ENCODE measurements at places on chromosomes 7 and 10.

DNA sequence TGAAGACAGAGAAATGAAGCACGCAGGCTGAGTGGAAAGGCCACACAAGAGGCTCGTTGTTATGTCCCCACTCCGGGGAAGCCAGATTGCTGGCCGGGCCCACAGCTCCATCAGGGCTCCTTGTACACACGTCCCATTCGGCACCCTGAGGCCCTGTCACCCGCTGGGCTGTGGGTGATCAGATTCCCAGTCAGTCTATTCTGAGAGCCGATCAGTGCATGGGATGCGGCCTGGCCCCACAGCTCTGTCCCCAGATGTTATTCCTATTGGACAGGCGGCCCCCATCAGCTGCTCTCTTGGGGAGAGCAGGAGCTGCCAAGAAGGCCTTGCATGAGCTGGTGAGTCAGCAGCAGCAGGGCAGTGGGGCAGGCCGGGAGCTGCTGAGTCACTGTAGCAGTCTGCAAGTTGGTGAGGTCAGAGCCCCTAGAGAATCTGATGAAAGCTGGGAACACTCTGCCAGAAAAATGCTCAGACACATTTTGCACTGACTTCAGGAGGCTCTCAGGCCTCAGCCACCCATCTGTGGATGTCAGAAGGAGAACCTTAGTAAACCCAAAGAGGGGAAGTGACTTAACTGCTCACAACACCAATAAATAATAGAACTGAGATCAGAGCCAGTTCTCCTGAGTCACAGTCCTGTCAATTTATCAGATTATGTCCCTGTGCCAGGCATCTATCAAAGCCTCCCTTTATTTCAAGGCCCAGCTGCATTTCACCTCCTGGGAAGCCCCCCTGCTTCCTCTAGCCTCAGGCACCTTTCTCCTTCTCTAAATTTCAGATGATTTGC is 9.4 kb upstream of the PSAP start:
- peak; percentile 79 for DNase-seq

GRCh38 chr10:78856421-78856820 is 212.3 kb upstream of the ZMIZ1 start:
- DNase-seq, result no peak

DNA sequence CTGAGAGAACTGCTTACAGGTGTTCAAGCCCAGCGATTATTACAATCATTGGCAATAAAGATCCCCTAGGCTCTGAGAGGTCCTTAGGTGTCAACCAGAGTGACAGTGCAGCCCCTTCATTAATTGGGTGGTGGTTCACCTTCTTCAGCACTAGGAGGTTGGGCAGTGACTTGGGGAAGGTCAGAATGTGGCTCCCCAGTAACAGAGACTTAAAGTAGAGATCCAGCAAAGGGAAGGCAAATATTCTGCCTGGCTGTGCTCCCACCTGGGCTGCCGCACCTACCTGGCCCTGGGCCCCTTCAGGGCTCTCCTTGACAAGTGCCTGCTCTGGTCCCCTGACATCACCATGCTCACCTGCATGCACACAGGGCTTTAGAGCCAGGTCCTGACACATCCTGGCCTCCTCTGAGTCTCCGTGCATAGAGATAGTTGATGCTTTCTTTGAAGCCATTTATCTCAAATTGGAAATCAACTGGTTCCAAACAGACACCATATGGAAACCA is 1.9 kb downstream of the CLRN3 start:
- DNase-seq, result no peak

- no peak for DNase-seq
These were observed 97.2 kb upstream of the LAMB4 start for GRCh38 chr7:108227366-108227765.

DNA sequence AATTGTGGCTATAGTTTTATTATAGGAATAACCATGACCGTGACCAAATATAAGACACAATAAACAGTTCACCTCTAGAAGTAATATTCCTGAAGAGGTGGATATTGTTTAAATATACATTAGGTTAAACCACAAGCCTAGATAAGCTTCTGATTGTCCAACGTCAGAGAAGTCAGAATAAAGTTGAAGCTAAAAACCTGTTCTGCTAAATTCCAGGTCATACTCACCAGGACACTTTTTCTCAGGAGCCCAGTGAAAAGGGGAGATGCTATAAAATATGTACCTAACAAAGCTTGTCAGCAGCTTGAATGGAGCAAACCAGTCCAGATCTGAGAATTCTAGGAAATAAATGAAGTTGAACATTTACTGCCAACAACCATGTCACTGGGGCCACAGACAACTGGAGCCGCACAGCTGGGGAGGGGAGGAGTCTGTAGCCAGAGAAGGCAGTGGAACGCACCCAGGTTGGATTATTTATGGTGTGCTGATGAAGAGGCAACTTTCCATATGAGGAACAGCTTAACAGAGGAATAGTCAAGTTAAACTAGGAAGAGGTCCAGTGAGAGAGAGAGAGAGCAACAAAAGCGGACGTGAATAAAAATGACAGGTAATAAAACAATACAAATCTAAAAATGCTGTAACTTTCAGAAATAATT is 191.1 kb downstream of the ZNF438 start:
- DNase-seq, result no peak

- no peak for DNase-seq
These were observed 50.7 kb downstream of the PPP1R3C start for GRCh38 chr10:91582153-91582554.

DNA sequence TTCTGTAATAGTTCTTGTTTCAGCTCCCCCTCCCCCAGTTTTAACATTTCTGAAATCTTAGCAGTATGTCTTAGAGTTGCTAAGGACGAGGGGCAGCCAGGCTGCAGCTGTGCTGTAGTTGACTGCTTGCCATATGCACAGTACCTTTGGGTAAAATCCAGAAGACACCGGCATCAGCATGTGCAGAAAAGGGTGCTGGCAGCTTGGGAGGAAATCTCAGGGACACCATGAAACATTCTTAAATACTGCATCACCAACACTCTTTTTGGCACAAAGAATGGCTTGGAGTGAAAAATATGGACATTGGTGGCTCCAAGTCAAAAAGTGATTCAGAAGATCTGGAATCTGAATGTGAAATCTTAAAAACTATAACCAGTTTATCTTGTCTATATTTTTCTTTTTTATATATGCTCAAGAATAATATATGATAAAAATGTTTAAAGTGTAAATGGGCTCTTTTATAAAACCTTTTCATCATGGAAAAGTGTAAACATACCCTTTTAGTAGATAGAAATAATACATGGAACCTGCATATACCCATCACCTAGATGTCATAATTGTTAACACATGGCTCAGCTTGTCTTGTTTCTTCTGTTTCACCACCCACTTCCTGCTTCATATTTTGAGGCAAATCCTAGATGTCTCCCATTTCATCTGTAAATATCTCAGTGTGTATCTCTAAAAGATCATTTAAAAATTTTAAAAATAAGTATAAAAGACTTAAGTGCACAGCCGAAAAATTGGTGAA is 34.4 kb upstream of the ARMS2 start:
- DNase-seq, result no peak

DNA sequence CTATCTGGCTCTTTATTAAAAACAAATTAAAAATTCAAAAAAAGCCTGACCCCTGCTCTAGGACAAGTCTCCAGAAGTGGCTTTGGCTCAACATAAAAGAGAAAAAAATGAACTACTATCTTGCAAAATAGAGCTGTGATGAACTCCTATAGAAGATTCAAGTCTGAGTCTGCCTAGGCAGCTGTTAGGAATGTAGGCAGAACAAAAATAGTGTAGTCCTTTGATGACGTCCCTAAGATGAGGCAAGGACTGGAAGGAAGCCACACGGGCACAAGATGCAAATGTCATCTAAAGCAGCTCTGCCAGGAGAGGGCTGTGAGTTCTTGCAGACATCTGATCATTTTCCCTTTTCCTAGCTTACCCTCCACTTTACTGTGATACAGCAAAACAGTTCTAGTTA is 20.5 kb downstream of the ASNS start:
- no peak for DNase-seq

DNA sequence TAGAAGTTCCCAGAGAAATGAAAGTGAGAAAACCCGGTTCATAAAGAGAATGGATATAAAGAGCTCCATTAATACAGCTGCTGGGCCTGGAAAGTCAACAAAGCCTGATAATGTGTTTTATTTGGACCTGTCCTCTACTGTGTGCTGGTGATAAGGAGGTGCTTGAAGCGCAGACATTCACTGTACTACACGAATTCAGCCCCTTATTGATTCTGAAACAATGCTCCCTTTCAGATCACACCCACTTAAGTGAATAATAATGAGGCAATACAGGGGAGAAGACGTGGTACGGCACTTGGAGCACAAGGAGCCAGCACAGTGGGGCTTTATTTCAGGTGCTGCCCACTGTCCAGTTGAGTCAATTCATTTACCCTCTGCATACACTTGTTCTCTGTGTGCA is 260.8 kb downstream of the FGFR2 start:
- no peak for DNase-seq

GRCh38 chr10:103622286-103622685 is 128.8 kb downstream of the NEURL1 start:
- no peak for DNase-seq

Data from CD4-positive, alpha-beta T cell treated with Interleukin-4 for 1 hour (primary cell).